CD8-positive, alpha-beta memory T cell (primary cell): ENCODE measurements at places on chromosomes 3 and 15.

DNA sequence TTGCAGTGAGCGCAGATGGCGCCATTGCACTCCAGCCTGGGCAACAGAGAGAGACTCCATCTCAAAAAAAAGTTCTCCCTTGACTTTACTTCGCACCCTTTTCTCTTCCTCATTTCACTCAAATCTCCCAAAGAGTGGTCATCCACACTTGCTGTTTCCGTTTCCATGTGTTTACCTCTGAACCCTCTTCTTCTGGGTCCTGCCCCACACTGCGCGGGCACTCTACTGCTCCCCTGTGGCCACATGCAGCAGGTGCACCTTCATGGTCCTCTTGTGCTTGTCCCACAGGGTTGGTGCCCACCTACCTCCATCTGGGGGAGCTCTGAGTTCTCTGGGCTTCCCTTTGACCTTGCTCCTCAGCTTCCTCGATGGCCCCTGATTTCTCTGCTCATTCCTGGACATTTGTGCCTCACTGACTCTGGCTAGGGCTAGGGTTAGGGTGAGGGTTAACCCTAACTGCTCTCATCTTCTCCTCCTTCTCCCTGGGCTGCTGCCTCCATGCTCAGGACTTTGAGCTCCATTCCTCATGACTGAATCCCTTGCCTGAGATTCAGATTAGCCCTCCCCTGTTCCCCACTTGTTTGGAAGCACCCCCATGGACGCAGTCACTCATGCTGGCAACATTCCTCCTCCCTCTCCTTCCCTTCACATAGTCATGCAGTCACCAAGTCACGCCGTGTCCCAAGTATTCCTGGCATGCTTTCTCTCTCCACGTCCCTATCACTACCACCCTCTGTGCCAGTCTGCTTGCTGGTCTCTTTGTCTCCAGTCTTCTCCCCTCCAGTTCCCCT lies 26.6 kb upstream of the KY start:
- no peak for DNase-seq

GRCh38 chr15:59424616-59425015 lies 13.4 kb upstream of the FAM81A start:
- DNase-seq, result no peak

GRCh38 chr3:45034612-45035252 lies 8.6 kb downstream of the CLEC3B start:
- no peak for DNase-seq

DNA sequence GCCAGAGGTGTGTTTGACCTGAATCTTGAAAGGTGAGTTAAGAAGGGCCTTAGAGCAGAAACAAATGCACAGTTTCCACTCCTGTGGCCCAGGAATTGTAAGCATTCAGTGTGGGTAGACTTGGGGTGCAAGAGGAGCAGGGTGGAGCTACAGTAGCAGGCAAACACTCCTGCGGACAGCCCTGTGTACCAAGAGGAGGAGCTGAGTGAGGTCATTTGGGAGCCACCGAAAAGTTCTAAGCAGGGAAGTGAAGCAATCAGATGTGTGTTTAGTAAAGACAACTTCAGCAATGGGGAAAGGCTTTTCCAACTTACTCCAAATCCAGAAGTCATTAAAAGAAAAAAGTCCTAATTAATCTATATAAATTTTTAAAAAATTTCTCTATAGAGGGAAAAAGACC lies 99.3 kb downstream of the ARHGEF26 start:
- no peak for DNase-seq

- no peak for DNase-seq
These were observed 95.7 kb downstream of the LRIG1 start for GRCh38 chr3:66404903-66405700.

- DNase-seq, result no peak
These were observed 48.2 kb upstream of the CFAP161 start for GRCh38 chr15:81085898-81086297.

GRCh38 chr3:73321286-73321999 lies 260.0 kb downstream of the EBLN2 start:
- no peak for DNase-seq
